Activated CD8-positive, alpha-beta memory T cell treated with anti-CD3 and anti-CD28 coated beads for 48 hours (primary cell): ENCODE measurements at places on chromosomes 2 and 18.

GRCh38 chr2:133651861-133652260 lies 83.6 kb upstream of the NCKAP5 start:
- DNase-seq = no peak

GRCh38 chr2:109533823-109534222 lies 79.9 kb downstream of the SEPTIN10 start:
- DNase-seq = no peak

GRCh38 chr2:187294043-187294442 lies 154.0 kb downstream of the CALCRL start:
- DNase-seq = no peak

GRCh38 chr2:9641641-9642040 lies 10.8 kb upstream of the YWHAQ start:
- no peak for DNase-seq

GRCh38 chr2:236662231-236663185 lies 92.9 kb downstream of the ACKR3 start:
- DNase-seq = no peak

- no peak for DNase-seq
These were observed 4.1 kb upstream of the NEURL3 start for GRCh38 chr2:96509114-96509846.

- DNase-seq = no peak
These were observed 36.2 kb downstream of the PDIA6 start for GRCh38 chr2:10776231-10776977.

DNA sequence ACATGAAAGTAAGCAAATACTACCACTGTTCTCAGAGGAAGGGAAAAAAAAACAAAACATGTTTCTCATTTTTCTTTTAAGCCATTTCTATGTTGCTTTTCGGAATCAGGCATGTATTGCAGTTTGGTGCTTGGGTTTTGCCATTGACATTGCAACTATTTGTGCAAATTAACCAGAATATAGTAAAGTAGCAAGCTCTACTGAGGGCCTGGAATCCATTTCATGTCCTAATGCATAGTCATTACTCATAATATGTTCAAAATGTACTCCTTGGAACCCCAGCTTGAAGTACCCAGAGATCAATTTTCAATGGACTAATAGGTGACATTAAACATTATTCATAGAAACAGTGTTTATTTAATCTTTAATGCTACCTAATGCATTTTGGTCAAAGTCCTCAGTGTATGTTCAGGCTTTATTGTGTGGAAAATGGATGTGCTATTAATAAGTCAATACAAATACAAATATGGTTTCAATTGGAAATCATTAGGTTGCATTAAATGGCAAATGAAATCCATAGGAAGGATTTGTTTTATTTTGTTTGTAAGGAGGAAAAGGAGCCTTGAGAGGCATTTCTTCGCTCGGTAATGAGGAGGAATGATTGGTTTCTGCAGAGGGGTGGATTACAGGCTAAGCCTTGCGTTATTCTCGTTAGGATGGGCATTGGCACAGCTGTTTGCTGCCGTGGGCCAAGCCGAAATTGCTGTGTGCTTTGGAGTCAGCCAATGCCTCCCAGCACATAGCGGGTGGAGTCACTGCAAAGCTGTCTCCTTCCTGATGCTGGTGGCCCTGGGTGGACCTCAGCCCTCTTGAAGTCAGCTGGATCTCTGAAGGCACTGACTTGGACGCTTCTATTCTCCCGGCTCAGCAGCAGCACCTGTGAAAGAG lies 56.4 kb downstream of the MYCN start:
- no peak for DNase-seq

DNA sequence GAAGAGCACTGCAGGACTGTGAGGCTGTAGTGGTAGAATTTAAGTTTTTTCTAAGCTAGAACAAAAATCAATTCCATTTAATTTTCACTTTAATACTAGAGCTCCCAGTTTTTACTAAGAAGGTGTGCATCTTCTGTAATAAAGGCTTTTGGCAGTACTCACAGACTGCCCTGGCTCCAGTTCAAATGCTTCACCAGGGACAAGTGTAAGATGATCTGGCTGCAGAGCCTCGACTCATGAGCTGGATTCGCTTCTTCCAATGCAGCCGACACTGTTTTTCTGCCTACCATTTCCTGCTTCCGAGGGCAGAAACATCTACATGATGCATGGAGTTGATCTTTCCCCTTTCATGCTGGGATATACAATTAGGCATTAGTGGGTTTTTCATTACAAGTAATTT lies 87.0 kb downstream of the FARSB start:
- DNase-seq = no peak

DNA sequence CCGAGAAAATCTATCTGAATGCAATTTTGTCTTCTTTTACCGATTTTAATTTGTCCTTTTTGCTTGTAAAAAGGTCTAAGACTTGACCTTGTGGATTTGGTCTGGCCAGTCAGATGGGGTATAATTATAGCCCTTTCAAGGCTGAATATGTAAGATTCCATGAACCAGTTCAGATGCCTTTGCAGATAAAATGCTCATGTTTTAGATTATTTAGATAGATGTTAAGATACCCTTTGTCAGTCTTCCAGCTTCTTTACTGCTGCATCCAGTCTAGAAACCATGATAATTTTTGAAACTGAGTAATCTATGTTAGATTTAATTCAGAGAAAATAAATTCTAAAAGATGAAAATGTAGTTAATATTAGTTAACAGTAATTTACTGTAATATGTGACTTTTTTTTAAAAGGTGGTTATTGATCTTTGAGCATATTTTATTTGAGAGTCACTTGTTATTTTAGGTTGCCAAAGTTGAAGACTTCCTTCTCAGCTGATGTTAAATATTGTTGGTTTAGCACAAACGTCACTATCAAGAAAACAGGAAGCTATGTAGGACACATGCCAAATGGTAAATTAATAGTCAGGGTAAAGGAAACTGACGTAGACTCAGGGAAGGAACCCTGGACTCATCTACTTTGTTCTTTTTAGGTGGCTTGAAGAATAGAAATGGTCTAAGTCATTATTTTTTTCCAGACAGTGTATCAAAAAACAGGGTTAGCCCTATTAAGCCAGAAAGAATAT lies 29.8 kb downstream of the BABAM2 start:
- DNase-seq = no peak

DNA sequence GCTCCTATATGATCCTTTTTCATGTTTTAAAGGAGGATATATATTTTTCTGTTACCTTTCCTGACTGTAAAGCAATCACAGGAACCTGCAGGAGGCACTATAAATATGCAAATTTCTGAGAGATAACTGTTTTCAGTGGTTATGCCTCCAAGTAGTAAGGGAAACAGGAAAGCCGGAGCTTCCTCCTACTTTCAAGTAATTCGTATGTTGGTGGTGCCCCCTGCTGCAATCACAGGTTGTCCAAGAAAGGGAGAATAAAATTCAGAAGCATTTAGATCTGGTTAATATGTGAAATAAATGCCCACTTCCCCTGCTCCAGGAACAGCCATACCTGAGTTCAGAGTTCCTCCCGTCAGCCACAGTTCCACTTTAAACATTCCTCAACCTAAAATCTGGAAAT lies 12.0 kb upstream of the BCL11A start:
- DNase-seq = no peak

GRCh38 chr2:236776695-236777251 lies 207.1 kb downstream of the ACKR3 start:
- DNase-seq = no peak

DNA sequence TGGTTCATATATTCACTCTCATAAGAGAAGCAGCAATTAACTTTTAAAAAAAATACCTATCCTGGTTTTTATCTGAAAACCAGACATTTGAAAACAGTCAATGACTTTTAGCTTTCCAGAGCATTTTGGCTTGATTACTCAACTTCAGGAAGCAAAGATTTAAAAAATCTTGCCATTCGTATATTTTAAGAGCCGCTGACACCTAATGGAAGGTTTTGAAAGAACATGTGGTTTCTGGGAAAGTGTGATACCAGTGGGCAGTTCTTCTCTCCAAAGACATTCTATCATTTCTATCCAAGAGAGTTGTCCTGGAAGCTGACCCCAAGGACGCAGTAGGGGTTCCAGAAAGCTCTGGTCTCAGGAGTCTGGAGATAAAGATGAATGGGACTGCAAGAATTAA lies 234.7 kb downstream of the TTC32 start:
- no peak for DNase-seq

GRCh38 chr2:160087854-160088745 lies 25.7 kb upstream of the PLA2R1 start:
- no peak for DNase-seq

- no peak for DNase-seq
These were observed 30.7 kb upstream of the TXNDC2 start for GRCh38 chr18:9854801-9855676.

DNA sequence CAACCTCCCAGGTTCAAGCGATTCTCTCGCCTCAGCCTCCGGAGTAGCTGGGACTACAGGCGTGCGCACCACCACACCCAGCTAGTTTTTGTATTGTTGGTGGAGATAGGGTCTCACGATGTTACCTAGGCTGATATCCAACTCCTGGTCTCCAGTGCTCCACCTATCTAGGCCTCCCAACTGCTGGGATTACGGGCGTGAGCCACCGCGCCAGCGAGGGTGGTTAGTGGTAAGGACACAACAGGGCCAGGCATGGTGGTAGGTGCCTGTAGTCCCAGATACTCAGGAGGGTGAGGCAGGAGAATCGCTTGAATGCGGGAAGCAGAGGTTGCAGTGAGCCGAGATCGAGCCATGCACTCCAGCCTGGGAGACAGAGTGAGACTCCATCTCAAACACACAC lies 26.6 kb upstream of the DUSP2 start:
- no peak for DNase-seq

DNA sequence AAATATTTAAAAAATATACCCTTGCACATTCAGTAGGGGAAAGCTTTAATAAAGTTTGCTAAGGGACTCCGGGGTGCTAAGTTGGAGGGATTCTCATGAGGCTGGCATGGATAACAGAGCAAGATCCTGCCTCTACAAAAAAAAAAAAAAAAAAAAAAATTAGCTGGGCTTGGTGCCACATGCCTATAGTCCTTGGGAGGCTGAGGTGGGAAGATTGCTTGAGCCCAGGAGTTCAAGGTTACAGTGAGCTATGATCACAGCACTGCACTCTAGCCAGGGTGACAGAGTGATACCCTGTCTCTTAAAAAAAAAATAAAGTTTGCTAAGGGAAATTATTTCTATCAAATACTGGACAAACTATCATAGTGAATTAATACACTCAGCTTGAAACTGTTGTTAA lies 17.3 kb upstream of the GPR75 start:
- no peak for DNase-seq

DNA sequence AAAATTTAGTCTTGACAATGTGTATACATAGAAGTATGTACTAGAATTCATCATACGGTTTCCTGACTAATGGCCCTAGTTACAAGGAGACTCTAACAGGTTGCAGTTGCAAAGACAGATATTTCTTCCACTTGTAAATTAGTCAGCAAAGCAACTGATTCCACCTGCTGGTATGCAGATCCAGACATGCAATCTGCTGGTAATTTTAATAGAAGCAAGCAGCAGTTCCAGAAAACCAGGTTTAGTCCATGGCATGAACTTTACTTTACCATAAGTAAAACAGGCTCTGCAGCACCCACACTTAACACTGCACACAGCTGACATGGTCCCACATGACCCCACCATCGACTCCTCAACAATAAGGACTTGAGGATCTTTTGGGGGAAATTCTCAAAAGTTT lies 110.9 kb upstream of the SP3 start:
- no peak for DNase-seq

DNA sequence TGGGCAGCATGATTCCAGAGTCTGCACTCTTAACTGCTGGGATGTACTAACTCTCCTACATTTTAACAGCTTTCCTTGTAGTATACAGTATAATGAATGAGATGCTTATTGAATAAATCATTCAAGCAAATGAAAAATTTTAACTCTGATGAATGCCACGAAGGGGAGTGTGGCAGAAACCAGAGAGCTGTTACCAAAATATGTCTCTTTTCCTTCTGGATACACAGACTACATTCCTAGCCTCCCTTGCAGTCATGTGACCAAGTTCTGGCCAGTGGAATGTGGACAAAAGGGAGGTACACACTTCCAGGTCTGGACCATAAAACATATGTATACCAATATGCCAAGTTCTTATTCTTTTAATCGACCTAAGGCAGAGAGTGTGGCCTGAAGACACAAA lies 1.7 kb upstream of the EML4 start:
- DNase-seq = no peak

DNA sequence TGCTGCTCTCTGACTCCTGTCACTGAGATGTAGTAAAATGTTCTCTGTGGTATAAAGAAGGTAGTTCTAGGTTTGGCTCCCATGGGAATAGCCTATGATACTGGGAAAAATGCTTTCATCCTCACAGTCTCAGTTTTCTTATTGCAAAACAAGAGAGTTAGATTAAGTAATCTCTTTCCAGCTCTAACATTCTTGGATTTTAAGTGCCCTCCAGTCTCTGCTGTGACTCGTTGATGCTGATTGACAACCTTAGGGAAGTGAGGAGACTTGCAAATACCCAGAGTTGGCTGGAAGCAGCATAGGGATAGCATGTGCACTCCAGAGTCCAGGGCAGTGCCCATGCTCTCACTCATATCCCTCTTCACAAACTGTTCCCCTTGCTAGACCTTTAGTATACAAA lies 534.9 kb downstream of the SLC4A3 start:
- no peak for DNase-seq

DNA sequence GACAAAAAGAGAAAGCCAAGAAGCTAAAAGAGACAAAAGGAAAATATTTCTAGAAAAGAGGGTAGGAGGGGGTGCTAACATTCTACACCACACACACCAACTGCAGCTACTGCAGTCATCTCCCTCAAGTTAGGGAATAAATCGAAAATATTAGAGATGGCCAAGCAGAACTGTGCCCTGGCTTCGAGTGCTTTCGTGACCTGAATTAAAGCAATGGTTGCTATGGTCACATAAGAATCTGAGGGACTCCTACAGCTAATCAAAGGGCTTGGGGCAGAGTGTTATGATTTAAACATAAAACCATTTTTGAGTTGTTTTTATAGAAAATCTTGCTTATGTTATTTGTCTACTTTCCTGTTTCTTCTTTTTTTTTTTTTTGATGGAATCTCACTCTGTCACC lies 159.6 kb upstream of the HNRNPA3 start:
- no peak for DNase-seq

- DNase-seq = no peak
These were observed 40.5 kb downstream of the SMAD4 start for GRCh38 chr18:51070545-51070944.

DNA sequence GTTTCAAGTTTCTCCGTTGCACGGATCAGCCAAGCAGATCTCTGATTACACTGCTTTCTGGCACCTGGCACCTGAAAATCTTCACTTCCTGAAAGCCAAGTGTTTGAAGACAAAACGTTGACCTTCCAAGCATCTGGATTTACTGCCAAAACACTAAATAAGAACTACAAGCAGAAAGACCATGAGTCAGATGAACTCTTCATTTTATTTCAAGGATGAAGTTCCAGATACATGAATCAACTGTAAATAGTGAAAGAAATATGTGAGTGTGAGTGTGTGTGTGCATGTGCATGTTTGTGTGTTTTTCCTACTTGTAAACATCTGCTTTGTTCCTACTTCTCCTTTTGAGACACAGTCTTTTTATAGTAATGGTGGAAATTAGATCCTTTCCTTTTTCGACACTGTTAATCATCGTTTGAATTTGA lies 60.0 kb upstream of the DTNA start:
- DNase-seq = no peak
